ENCODE measurements at places on chromosomes 6 and 20.

GRCh38 chr6:168275168-168275567, 44.4 kb downstream of the DACT2 start:
- DNase-seq, result no peak

GRCh38 chr20:58646703-58647102, 4.4 kb upstream of the STX16 start:
- DNase-seq, result no peak

DNA sequence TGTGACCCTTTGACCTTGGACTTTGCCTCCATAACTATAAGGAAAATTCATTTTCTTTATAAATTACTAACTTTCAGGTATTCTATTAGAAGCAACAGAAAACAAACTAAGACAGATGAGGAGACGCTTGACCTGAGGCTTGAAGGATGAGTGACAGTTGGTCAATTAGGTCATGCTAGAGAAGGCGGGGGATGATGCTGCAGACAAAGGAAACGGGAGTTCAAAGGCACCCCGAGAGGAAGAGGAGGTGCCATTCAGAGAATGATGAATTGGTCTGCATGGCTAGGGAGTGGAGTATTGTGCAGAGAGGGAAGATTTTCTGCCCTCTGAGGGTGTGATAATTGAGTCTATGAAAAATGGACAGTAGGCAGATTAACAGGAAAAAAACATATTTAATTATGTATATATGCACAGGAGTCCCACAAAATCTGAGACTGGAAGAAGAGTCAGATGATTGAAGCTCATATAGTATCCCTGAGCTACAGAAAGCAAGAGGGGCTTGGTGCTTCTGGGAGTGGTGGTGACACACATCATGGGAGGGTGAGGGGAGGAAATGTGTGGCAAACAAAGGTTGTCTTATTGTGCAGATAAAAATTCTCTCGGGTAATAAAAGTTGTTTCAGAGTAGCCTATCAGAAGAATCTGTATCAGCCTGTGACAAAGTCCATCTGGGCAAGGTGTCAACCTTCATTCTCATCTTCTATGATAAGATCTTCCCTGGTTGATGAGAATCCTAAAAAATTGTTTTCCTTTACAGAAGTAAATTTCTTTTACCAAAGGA, 20.4 kb upstream of the FUCA2 start:
- no peak for DNase-seq

- no peak for DNase-seq
Measured at GRCh38 chr20:48791014-48791413, 36.8 kb downstream of the PREX1 start.

DNA sequence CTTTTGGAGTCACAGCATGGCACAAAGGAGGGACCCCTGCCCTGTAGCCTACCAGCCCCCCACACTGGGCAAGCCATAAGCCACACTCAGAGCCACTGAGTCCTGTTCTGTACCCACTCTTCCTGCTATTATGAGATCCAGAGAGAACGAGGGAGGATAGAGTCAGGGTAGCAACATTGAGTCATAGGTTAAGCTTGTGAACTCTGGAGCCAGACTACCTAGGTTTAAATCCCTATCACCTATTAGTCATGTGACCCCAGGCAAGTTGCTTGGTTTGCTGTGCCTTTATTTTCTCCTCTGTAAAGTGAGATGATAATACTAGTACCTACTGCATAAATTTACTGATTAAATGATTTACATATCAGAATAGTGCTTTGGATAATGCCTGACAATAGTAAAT, 540 bp downstream of the CNBD2 start:
- no peak for DNase-seq

DNA sequence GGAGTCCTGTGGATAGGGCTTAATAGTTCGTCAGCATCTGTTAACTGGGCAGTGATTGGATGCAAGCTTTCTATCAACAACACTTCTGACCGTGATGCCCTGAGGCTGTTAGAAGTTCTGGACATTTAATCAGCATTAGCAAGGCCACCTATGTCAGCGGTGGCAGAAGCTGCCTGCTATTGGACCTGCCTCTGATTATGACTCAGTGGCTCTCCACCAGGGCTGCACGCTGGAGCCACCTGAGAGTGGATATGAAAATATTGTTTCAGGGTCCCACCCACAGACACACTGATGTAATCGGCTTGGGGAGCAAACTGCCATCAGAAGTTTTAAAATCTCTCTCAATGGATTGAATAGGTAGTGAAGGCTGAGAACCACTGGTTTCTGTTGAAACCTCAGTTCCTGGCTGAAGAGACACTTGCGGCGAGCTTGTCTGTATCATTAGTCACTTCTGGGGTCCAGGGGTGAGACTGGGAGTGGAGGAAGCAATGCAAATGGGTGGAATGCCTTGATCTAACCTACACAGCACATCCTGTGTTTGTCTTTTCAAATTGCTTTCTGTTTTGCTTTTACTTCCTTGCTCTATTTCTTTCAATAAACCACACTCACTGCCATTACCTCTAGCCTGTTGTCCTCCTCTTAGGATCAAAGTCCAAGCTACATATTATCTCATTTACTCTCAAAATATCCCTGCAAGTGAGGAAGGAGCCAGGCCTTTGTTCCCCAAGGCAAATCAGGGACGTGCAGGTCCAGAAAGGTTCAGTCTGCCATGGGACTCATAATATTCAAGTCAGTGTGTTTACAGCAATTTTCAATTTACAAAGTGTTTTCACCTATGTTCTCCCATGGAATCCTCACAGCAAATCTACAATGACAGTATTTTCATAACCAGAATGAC, 4.2 kb downstream of the CLIC5 start:
- DNase-seq, result no peak

Data from stimulated activated CD8-positive, alpha-beta memory T cell treated with anti-CD3 and anti-CD28 coated beads, Interleukin-4, amount 100 ng/mL, for 1 hour (primary cell).